ENCODE measurements at places on chromosomes 13 and 19. TPM values are rescaled to one million over a fixed set of nuclear protein-coding genes. Genes with fewer than 3 reads are reported as not detected.

Gene KIR3DL1
- total RNA-seq = not detected

Gene ATP7B
- total RNA-seq = 1.0 TPM

Gene C19orf53
- 107 TPM for total RNA-seq

Gene PRRG2
- total RNA-seq = 0.88 TPM

Gene SIGLEC6
- 0.34 TPM for total RNA-seq

Gene SEMA6B
- not detected for total RNA-seq

Gene ADGRE3
- total RNA-seq = not detected

Gene PTH2
- not detected for total RNA-seq

Gene TMEM59L
- total RNA-seq = 0.15 TPM

Gene KIR2DL1
- total RNA-seq = not detected

Gene SLC15A1
- total RNA-seq = not detected

Gene LCP1
- 1,093 TPM for total RNA-seq

Gene TFDP1
- 112 TPM for total RNA-seq

Gene ZNF90
- 4.1 TPM for total RNA-seq

Gene MTUS2
- total RNA-seq = not detected

Gene CYP4F8
- not detected for total RNA-seq

Data from T-helper 1 cell treated with Interleukin-12 subunit alpha and Interleukin-12 subunit beta and Interleukin-4 antibody, amounts not matched to agents 30 ng/mL and 1 ng/mL, for 36 hours (primary cell).